ENCODE measurements at places on chromosomes 12 and 14. TPM values are rescaled to one million over a fixed set of nuclear protein-coding genes. Genes with fewer than 3 reads are reported as not detected.

DNA sequence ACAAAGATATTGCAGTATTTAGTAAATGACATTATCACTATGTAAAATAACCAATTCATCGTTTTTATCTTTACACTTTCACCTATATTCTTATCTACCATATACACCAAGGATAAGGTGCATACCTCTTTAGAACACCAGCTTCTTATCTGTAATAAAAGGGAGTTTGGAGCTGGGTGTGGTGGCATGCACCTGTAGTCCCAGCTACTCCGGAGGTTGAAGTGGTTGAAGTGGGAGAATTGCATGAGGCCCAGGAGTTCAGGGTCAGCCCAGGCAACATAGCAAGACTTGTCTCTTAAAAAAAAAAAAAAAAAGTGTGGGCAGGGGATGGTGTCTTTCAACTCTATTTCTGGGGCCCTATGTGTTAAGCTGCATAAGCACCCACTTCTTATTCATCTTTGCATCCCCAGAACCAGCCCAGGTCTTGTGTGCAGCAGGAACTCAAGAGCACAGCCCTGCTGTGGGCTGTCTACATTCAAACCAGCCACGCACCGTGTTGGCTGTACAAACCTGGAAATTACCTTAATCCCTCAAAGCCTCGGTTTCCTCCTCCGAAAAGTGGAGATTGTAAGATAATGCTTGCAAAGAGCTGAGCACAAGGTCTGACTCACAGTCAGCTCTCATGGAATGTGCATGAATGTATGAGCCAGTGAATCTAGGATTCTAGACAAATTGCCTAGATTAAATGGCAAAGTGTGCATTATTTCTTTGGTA, 256.6 kb upstream of the FOXN3 start:
- DNase-seq: no peak

SLC38A4 gene
- total RNA-seq: 14.5 TPM

CAPS2 gene
- total RNA-seq: 1.9 TPM

KRT75 gene
- total RNA-seq: not detected

CABP1 gene
- not detected for total RNA-seq

DNA sequence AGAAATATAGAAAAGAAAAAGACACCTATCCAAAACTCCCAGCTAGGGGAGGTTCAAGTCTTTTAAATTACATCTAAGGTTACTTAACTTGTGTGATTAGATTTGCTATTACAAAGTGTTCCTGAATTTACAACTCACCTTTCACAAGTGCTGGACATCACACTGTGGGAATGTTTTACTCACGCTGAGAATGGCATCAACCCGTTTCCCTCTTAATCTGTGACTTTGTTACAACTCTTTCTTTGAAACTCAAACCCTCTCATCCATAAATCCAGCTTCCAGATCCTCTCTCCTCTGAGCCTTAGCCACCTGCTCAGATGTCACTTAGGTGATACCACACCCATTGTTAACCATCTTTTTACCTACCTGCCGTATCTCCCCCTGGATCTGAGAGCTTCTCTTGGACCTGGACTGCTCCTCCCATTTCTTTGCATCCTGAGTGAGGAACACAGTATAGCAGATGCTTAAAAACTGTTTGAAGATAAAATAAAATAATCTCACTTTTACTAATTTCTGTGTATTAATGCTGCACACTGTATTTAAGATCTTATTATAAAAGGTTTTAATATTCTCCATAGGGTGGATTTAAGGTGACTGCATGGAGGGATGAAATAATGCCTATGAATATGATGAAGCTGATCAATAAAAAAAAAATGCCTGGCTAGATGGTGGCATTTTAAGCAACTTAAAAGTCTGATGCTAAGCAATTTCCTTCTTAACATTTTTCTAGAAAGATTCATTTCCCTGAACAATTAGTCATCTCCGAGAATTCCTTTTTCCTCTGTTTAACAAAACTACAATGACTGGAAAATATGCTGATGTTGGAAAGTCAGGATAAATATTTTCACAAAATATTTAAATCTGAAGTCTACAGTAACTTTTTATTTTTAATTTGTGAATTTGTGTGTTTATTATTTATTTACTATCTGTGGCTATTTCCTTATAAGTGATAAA, 39.1 kb upstream of the NAP1L1 start:
- peak; percentile 28 for DNase-seq

DNA sequence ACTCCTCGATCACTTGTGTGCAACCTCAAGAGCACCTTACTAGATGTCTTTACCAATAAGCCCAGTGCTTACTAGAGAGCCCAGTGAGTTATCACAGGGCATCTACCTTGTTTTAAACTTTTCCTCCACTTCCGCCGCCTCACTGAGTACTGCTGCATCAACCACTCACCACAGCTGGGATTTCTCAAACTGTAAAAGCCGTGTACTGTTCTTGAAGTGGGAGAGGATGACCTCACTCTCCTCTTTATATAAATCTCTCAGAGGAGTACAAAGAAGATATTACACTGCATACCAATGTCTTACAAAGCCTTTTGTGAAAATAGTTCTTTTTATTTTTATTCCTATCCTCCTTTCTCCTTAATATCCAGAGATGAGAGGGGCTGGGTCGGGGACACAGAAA, 94.1 kb downstream of the PLCZ1 start:
- no peak for DNase-seq

FANCM gene
- total RNA-seq: 8.1 TPM

DNA sequence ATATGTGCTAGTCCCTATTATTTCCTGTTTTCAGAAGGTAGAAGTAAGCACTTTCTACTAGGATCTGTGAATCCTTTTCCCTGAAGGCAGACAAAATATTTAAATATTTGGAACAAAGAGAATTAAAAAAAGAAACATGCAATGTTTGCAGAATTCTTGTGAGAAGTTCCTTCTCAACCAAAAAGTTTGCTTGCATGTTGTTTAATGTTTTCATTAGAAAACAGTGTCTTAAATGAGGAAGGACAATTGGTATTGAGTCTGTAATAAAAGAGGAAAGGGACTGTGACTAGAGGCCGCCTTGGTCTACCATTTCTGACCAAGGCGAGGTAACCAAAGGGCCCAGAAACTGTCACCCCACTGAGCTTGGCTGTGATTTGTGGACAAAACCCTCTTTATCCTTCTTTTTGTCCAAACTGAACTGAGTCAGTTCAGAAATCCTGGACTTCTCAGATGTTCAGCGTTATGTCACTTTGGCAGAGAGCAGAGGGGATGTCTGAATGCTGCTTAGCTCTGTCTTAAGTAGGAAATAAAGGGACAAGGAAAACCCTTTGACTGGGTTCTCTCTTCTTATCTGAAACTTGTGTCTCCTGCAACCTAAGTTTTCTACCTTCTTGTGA, 129.8 kb upstream of the CPM start:
- no peak for DNase-seq

CCDC196 gene
- not detected for total RNA-seq

GRCh38 chr12:19121449-19122018, 8.0 kb upstream of the PLEKHA5 start:
- DNase-seq: no peak

DNA sequence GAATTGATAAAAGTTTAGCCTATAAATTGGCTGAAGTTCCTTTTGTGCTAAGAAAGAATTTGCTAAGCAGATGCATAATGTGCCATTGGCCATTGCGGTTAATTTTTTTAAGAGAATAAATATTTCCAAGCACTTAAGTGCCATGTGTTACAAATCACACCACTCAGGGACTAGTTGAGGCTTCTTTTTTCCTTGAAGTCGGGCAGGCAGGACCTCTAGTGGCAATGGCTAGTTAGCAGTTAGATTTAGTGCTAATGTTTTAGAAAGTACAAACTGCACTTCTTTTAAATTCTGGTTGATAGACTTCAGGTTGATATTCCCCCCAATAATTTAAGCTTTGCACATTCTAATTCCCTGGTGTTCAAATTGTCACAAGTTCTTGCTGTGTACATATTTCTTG, 294.3 kb downstream of the APAF1 start:
- DNase-seq: no peak

GRCh38 chr12:22215467-22216253, 118.8 kb downstream of the ST8SIA1 start:
- DNase-seq: no peak

DNA sequence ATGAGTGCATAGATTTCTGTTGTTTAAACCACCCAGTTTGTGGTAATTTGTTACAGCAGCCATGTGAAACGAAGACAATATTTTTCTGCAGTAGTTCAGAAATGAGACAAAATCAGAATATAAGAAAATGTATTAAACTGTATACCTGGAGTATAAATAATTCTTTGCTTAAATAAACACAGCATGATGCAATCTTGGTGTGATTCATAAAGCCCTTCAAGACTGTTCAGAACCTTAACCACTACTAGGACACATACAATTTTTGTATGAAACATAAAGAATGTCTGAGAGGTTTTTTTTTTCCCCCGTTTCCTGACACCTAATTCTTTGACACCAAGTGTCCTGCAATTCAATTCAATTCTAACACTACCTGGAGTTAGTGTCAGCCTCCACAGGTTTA, 10.5 kb downstream of the C12orf75 start:
- DNase-seq: no peak

OR10G2 gene
- total RNA-seq: not detected

DNA sequence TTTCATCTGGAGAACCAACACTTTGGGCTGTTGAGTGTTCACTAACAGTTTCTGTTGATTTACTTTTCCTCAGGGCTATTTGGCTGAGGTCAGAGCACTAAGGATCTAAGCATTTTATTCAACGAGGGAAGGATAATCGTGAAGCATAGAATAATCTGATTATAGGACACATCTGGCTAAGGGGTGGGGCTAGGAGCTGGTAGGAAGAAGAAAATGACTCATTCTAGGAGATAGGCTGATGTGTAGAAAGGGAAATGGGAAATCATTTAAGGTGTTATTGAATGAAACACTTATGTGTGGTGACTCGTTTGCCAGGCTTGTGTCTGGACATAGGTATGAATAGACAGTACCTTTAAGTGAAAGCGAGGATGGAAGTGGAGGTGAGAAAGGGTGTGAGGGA, 167.2 kb downstream of the ETNK1 start:
- no peak for DNase-seq

SLC7A7 gene
- 0.09 TPM for total RNA-seq

KLHL33 gene
- total RNA-seq: not detected
